ENCODE measurements at places on chromosomes 3 and 15.

- no peak for DNase-seq
Measured at GRCh38 chr3:43810797-43811196, 120.1 kb downstream of the ABHD5 start.

- DNase-seq = no peak
Measured at GRCh38 chr3:152047465-152047864, 174.0 kb downstream of the SUCNR1 start.

- DNase-seq = peak; percentile 68
Measured at GRCh38 chr3:112437146-112438022, 61.9 kb downstream of the BTLA start.

- no peak for DNase-seq
Measured at GRCh38 chr3:64939309-64939708, 251.5 kb upstream of the ADAMTS9 start.

DNA sequence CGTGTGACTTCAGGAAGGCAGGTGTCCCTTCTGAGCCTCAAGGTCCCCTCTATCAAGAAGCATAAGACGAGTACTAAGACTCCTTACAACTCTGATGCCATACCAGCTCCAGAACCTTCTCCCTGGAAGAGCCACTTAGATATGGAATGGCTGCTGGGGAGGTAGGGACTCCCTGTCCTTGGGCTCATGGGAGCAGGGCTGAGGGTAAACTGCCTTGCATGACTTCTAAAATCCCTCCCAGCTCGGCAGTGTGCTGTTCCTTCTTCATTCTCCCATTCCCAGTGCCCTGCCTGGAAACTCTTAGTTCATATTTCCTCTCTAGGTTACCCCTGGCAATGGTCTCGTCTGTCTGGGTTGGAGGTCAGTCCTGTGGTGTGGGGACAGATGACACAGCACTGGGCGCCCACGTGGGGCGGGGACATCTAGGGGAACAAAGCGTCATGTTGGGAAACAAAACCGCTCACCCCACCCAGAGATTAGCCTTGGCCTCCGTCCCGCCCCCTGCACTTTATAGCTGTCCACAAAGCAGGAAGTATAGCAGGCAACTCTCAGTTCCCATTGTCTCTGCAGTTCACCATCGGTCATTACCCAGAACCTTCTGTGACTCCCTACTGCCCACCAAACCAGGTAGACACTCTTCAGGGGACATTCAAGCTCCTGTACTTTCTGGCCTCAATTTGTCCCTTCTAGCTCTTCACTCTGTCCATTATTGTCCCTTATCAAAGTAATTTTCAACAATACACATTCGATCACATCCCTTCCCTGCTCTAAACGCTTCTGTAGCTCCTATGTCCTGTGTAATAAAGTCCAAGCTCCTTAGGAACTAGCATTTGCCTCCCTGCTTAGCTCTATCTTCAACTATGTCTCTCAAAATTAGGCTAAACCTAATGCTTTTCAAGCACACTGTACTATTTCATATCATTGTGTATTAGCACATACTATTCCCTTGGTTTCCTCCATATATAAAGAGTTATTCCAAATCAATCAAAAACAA lies 73.8 kb downstream of the IQSEC1 start:
- DNase-seq = no peak

- DNase-seq = no peak
Measured at GRCh38 chr3:37346227-37347005, 172.0 kb upstream of the LRRFIP2 start.

DNA sequence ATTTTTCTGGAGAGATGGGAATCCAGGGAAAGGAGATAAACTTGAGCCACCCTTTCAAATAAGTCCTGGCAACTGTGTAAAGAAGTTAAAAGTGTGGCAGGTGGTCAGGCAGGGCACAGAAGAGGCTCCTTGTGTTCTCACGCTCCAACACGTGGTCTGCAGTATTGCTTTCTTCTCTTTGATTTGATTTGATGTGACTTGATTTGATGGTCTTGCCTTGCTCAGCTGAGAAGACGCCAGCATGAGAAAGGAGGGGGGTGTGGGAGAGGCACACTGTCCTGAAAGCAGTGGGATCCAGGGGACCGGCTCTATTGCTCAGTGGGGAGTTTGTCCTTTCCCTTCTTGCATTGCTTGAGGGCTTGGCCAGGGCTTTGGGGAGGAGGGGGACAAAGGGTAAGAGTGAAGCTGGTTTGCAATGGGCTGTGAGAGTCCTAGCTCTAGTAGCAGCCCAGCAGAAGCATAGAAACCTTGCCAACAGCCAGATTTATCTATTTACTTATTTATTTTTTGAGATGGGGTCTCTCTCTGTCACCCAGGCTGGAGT lies 25.7 kb upstream of the NEO1 start:
- no peak for DNase-seq

DNA sequence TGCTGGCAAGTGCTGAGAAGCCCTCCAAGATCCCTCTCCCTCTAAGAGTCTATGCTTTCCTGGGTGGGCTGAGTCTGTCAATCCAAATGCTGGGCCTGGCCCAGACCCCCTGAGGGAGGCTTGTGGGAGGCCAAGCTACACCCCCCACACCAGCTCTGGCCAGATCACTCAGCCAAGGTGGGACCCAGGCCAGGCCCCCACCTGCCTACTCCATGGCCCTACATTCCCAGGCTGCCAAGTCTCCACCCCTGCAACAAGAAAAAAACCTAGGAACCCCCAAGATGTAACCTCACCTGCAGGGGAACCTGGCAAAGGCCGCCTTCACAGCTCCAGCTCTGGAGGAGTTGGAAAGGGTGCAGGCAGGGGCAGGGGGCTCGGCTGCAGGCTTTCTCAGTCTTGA lies 109.1 kb downstream of the CHSY1 start:
- DNase-seq = no peak

- DNase-seq = peak; percentile 68
Measured at GRCh38 chr3:188421151-188421821, 267.3 kb downstream of the LPP start.

DNA sequence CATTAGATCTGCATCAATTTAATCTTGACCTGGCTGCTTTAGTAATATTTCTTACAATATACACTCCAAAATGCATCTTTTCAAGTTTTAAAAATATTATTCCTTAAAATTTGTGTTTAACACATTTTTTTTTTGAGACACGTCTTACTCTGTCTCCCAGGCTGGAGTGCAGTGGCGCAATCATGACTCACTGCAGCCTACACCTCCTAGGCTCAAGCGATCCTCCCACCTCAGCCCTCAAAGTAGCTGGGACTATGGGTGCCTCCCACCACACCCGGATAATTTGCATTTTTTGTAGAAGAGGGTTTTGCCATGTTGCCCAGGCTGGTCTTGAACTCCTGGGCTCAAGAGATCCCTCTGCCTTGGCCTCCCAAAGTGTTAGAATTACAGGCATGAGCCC lies 73.6 kb downstream of the ETV5 start:
- no peak for DNase-seq

GRCh38 chr3:134542287-134542958 lies 56.6 kb downstream of the CEP63 start:
- no peak for DNase-seq

GRCh38 chr3:170745211-170745718 lies 124.7 kb downstream of the RPL22L1 start:
- no peak for DNase-seq

DNA sequence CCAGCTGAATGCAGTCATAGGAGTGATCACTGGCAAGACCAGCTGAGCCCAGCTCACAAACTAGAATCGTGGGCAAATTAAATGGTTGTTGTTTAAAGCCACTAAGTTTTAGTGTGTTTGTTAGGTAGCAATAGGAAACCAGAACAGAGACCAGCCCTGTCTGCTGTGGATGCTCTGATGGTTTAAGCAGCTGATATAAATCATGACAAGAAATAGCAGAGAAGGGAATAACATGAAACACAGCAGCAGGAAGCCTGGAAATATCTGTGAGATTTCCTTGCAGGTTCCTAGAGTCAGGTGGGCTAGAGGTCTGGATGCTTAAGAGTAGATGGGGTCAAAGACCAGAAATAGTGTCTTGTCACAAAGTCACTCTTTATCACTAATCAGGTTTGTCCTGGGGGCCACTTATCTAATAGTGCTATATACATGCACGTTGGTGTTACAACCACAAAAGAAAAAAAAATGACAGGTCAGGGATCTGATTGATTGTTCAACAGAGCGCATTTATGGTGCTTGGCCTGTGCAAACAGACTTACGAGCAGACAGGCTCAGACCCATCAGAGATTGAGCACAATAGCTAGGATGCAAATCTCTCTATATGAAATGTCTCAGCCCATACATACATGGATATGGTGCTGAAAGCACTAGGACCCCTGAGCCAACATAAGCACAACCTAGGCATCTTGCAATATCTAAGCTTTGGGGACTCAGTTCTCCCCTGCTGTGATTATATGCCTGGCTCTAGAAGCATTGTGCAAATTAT lies 967.7 kb downstream of the AGBL1 start:
- no peak for DNase-seq

DNA sequence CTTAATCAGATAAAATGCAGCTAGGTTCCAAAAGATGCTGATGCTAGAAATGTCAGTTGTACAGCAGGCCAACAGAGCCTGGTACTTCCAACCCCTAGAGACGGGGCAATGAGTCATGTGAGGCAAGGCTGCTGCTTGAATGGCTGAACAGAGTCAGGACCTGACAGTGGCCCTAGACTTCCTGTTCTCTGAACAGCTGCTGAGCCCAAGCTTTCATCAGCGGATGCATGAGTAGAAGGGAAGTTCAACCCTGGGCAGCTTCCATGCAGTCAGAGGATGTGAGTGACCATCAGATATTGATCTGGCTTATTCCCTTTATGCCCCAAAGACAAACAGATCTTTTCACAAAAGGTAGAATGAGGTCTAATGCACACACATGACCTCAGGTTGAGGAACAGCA lies 282.9 kb upstream of the COL8A1 start:
- DNase-seq = no peak

DNA sequence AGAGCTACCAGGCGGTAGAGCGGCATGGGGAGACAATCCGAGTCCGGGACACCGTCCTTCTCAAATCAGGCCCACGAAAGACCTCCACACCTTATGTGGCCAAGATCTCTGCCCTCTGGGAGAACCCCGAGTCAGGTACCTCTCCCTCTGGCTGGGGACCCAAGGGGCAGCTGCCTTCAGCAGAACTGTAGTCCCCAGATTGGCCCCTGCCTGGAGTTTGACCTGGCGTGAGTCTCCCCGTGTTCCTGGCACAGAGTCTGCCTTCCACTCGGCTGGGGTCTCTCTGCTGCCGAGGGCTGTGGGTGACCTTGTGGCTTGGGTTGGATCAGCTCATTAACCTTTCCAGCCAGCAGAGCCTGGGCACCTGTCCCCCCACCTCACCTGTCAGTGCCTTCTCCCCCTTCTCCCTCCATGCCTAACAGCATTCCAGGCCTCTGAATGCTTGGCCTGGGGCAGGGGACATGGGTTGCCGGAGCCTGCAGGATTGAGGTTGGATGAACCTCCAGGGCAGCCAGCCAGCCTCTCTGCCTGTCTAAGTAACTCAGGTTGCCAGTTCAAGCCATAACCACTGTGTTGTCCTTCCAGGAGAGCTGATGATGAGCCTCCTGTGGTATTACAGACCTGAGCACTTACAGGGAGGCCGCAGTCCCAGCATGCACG lies 6.8 kb upstream of the CHST14 start:
- no peak for DNase-seq

GRCh38 chr15:48590723-48591122 lies 54.8 kb downstream of the FBN1 start:
- no peak for DNase-seq

DNA sequence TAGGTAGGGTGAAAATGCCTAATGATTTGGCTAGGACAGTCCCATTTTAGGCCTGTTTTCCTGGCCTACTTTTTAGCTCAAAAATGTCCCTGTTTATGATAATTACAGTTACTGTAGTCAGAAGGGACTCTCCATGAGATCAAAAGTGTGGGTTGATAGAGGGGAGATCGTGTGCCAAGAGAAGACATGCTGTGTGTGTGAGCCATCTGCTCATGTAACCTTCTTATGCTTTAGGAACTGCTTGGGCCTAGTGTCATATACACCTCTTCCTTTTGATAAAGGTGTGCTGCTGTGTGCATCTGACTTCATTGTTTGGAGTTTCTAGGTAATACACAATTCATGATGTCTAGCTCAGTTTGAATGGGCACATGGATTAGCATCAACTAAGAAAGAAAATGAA lies 786.5 kb downstream of the PDCD6IP start:
- no peak for DNase-seq
